ENCODE measurements at places on chromosomes 16 and 17.

DNA sequence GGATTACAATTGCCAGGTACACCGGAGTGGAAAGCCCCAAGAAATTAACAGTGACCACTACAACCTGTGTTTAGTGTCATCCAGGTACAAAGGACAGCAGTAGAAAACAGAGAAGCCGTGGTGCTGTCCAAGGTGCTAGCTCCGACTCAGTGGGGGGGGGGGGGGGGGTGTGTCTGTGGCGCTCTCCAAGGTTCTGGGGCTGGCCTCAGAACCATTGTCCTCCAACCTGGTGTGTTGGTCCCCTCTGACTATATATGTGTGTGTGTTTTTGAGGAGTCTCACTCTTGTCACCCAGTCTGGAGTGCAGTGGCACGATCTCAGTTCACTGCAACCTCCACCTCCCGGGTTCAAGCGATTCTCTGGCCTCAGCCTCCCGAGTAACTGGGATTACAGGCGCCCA, 5.8 kb upstream of the ZNF23 start:
- DNase-seq, result no peak

GRCh38 chr16:66714654-66715307, 18.2 kb upstream of the CMTM4 start:
- DNase-seq, result no peak

DNA sequence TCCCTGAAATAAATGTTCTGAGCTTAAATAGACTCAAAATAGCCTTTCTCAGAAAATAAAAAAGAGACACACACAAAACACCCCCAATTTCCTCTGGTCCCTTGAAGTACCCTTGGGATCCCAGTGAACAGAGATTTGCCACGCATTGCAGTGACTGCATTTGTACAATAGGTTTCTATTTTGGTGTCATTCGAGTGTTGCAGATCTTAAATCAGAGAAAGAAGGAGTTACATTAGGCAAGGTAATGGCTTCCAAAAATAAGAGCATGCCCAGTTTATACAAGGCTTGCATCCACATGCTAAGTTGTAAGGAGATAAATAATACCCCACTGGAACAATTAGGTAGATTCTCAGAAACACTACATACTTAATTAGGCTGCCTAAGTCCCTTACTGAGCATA, 2.2 kb downstream of the TOX3 start:
- DNase-seq, result no peak

- DNase-seq, result peak; percentile 22
Measured at GRCh38 chr17:38617967-38618760, 12.4 kb upstream of the SRCIN1 start.

DNA sequence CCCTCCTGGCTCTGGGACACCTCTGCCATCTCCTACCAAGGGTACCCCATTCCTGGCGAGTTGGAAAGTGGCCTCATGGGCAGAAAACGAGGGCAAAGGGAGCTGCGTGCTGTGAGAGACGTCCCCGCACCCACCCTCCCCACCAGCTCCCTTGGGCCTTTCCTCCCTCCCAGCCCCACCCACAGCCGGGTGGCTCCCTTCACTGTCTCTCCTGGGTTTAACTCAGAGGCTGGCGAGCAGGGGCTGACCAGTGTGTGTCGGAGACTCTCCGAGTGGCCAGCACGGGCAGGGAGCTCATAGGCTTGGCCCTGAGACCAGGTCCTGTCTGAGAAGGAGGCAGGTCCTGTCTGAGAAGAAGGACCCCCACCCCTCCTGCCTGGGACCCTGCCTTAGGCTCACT, 26.1 kb downstream of the METRNL start:
- DNase-seq, result no peak

GRCh38 chr16:79165506-79165905, 435.0 kb downstream of the MAF start:
- DNase-seq, result no peak

GRCh38 chr16:86789621-86790051, 211.3 kb downstream of the FOXL1 start:
- DNase-seq, result no peak

DNA sequence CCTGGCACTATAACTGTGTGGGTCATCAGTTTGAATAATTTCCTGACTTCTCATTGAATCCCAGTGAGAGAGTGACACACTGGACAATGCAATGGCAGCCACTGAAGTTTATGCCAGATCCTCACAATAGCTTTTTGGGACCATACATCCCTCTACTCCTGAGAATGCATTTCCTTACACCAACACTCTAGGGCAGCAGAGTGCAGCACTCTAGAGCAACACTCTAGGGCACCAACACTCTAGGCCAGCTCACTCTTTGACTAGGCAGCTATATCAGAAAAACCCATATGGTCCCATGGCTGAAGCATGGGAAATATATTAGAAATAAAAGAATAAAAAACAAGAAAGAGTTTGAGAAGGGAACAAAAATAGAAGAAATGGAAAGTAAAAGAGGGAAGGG, 309.2 kb downstream of the MAP2K6 start:
- DNase-seq, result no peak

- no peak for DNase-seq
Measured at GRCh38 chr17:76382351-76382802, 2.0 kb upstream of the SPHK1 start.

DNA sequence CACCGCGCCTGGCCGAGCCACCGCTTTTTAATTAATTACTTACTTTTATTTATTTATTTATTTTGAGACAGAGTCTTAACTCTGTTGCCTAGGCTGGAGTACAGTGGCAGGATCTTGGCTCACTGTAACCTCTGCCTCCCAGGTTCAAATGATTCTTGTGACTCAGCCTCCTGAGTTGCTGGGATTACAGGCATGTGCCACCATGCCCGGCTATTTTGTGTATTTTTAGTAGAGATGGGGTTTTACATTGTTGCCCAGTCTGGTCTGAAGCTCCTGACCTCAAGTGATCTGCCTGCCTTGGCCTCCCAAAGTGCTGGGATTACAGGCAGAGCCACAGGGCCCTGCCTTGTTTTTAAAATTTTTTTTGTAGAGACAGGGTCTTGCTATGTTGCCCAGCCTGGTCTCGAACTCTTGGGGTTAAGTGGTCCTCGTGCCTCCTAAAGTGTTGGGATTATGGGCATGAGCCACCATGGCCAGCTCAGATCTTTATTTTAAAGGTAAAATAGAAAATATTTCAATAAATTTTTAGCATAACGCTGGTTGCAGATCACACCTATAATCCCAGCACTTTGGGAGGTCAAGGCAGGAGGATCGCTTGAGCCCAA, 18.3 kb upstream of the NUDT16L1 start:
- DNase-seq, result no peak

DNA sequence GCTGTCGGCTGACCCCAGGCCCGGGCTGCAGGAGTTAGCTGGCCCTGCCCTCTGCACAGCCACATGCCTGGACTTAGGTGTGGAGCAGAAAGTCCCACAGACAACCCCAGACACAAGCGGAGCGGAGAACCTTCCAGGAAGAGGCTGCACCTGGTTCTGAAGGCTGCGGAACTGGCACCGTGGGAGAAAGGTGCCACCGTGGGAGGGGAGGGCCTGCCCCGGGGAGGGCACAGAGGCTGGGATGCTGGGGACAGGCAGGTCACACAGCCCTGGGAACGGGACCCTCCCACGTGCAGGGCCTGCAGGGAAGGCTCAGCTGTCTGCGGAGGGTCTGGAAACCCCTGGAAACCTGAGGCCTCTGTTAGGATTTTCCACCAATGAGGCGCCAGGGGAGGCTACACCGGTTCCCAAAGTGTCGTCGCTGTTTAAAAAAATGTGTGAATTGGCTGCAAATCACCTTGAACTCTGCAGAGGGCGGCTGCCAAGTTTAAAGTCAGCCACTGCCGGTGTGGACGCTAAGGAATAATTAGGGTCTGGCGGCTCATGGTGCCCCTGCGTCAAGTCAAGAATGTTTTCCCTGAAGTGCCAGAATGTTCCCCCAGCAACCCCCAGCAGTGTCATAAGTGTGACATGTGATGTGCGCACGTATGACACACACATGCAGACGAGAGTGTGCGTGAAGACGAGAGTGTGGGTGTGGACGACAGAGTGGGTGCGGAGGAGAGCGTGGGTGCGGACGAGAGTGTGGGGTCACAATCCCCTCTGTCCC, 50.9 kb upstream of the PABPN1L start:
- no peak for DNase-seq

GRCh38 chr16:29745121-29745852, 503 bp downstream of the C16orf54 start:
- no peak for DNase-seq

DNA sequence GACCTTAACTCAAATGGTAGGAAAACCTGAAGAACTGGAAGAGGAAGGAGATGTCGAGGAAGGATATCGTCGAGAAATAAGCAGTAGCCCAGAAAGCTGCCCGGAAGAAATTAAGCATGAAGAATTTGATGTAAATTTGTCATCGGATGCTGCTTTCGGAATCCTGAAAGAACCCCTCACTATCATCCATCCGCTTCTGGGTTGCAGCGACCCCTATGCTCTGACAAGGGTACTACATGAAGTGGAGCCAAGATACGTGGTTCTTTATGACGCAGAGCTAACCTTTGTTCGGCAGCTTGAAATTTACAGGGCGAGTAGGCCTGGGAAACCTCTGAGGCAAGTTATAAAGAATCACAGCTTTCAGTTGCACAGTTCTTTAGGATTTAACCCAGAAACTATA, 15.5 kb downstream of the ERCC4 start:
- DNase-seq, result no peak

DNA sequence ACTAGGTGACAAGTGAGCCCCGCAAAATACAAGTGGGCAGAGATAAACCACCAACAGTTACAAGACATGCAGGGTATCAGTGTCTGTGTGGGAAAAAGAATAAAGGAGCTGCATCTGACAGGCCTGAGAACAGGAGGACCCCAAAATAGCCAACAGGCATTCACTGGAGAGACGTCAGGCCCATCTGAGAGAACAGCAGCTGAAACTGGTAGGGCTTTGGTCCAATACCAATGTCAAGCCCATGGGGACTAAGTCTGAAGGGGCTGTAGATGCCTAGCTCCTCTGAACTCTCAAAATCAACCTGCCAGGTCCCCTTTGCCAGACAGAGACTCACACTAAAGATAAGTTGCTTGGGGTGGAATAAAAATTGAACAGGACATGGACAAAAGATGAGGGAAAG, 30.5 kb upstream of the TANC2 start:
- no peak for DNase-seq

GRCh38 chr17:81397314-81398175, 2.3 kb downstream of the BAHCC1 start:
- no peak for DNase-seq

DNA sequence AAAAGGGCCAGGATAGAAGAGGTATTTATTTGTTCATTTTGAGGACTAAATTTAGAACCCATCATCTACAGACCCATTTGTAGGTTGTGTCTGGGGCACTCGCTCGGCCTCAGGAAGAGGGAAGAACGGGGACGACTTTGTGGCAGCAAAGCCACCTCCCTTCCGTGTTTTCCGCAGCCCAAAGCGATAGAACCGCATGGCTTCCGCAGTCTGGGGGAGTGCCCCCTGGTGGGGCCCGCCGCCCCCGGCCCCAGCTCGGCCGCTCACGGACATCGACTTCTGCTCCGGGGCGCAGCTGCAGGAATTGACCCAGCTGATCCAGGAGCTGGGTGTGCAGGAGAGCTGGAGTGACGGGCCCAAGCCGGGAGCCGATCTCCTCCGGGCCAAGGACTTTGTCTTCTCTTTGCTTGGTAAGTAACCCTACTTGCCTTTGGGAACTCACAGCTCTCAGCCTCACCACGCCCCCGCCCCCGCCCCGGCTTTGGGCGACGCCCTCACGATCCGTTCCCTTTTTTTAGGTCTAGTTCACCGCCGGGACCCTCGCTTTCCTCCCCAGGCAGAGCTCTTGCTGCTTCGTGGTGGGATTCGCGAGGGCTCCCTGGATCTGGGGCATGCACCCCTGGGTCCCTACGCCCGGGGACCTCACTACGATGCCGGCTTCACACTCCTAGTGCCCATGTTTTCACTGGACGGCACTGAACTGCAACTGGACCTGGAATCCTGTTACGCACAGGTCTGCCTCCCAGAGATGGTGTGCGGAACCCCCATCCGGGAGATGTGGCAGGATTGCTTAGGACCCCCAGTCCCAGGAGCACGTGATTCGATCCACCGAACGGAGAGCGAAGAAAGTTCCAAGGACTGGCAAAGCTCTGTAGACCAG, 681 bp downstream of the TMEM102 start:
- DNase-seq, result no peak

GRCh38 chr16:71424626-71425025, 17.2 kb downstream of the TLE7 start:
- DNase-seq, result no peak

GRCh38 chr17:15384142-15384787, 42.9 kb upstream of the TEKT3 start:
- no peak for DNase-seq

GRCh38 chr17:79969906-79970305, 65.8 kb downstream of the TBC1D16 start:
- DNase-seq, result no peak

- no peak for DNase-seq
Measured at GRCh38 chr16:53024045-53024444, 28.7 kb downstream of the CHD9NB start.

DNA sequence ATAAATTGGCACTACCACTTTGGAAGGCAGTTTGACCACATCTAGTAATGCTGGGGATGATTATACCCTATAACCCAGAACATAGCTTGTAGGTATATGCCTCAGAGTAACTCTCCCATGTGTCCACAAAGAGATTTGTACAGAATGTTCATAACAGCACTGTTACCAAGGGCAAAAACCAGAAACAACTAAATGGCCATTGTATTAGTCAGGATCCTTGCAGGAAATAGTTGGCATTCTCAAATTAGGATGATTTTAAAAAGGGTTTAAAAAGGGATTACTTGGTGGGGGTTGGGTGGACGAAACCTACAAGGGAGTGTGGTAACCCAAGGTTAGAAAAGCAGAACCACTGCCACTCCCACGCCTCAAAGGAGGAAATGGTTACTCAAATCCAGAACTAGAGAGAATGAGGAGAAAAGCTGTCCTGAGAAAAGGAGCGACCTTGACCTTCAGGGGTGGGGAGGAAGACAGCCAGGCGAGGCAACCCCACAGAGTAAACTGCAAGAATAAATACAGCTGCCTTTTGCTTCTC, 2.1 kb downstream of the CPPED1 start:
- no peak for DNase-seq

GRCh38 chr17:81221842-81222619, 734 bp downstream of the CEP131 start:
- no peak for DNase-seq

GRCh38 chr17:49472527-49472926, 22.6 kb upstream of the NGFR start:
- no peak for DNase-seq

DNA sequence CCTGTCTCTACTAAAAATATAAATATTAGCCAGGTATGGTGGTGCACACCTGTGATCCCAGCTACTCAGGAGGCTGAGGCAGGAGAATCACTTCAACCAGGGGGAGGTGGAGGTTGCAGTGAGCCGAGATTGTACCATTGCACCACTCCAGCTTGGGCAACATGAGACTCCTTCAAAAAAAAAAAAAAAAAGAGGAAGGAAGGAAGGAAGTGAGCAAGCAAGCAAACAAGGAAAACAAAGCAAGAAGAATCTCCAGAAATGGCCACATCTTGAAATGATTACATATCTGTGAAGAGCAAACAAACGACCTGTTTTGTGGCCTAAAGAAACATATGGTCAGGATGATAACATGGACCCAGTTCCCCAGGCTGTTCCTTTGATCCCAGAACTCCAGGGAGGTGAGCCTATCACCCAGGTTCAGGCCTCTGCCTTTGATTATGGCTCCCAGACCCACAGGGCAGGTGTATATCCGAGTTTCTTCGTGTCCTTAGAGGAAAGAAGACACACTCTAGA, 8.9 kb downstream of the ACOX1 start:
- DNase-seq, result no peak
